Tracheal epithelial cell (primary cell): ENCODE measurements at places on chromosomes 2 and 18. TPM values are rescaled to one million over a fixed set of nuclear protein-coding genes. Genes with fewer than 3 reads are reported as not detected.

CDK15 gene
- total RNA-seq: 0.24 TPM in 1 of 2 replicates, not detected in the other

KCNJ13 gene
- not detected in 2 replicates for total RNA-seq

FBLN7 gene
- 0.96 TPM in 1 of 2 replicates, not detected in the other for total RNA-seq

TSPYL6 gene
- not detected in 2 replicates for total RNA-seq

WDR43 gene
- 90.6 and 116 TPM in 2 replicates for total RNA-seq

GAL3ST2 gene
- total RNA-seq: not detected in 2 replicates

EMX1 gene
- under 0.01 TPM in 1 of 2 replicates, not detected in the other for total RNA-seq

CCDC148 gene
- total RNA-seq: 0.21 and 1.2 TPM in 2 replicates

TBR1 gene
- total RNA-seq: not detected in 2 replicates

NYAP2 gene
- under 0.01 TPM in 1 of 2 replicates, not detected in the other for total RNA-seq
